ENCODE measurements at places on chromosomes 7 and 10.

GRCh38 chr10:132551093-132551807, 13.7 kb downstream of the INPP5A start:
- peak; percentile 40 for DNase-seq

- no peak for DNase-seq
These were observed 489.2 kb downstream of the MDFIC start for GRCh38 chr7:115410972-115411686.

DNA sequence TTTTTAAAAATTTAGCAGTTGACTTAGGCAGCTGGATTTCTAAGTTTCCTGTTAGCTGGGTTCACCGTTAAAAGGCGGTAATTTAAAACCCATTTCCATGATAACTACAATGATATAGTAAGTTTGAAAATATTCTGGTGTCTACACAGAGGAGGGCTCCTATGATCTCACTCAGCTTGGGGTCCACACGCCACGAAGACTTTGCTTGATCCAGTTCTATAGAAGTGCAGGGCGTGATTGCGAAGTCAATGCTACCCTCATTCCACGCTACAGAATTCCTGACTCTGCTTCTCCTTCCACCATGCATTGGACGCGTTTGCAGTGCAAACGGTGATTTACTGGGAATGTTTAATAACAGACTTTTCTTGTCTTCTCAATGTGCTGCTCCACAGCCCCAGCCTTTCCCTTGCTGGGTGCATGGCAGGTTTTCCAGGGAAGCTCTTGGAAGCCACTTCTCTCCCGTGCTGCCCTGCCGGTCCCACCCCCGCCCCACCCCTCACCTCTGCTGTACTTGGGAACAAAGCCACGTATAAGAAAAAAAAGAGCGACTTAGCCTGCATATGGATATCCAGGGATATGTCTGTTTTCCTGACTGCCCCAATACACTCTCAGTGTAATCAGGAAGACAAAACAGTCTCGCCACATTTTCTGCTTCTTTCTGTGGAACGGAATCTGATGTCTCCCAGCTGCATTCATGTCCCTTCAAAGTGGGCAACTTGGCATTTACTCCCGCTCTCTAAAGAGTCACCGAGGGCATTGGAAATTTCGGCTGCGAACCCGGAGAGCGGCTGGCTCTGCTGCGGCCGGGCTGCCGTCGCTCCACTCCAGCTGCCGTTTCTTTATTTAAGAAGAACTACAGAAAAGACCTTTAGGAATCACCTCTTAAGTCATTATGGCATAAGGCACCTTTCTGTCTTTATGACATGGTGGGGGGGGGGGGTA, 434.4 kb upstream of the MGMT start:
- DNase-seq: peak; percentile 60

DNA sequence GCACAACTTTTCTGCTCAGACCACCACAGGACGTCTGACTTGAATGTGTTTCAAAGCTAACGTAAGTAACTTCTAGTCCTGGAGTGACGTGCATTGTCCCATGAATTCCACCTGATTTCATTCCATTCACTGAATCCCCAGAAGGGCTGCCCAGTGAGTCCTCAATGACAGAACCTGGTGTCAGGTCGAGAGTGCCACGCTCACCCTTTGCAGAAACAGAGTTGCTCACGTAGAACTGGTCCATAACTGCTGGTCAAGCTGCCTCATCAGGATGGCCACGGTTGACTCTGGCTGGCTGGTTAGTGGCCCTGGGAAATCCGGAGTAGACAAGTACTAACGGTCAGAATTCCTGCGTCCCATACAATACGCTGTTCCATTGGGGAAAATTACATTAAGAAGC, 50.6 kb upstream of the UBE3C start:
- no peak for DNase-seq

GRCh38 chr10:116849248-116850057, at the start of gene ENO4:
TSS of gene ENO4 (plus strand) at chr10:116849499. CDS start at chr10:116849567, 68 bp downstream.
- DNase-seq: peak; percentile 93

DNA sequence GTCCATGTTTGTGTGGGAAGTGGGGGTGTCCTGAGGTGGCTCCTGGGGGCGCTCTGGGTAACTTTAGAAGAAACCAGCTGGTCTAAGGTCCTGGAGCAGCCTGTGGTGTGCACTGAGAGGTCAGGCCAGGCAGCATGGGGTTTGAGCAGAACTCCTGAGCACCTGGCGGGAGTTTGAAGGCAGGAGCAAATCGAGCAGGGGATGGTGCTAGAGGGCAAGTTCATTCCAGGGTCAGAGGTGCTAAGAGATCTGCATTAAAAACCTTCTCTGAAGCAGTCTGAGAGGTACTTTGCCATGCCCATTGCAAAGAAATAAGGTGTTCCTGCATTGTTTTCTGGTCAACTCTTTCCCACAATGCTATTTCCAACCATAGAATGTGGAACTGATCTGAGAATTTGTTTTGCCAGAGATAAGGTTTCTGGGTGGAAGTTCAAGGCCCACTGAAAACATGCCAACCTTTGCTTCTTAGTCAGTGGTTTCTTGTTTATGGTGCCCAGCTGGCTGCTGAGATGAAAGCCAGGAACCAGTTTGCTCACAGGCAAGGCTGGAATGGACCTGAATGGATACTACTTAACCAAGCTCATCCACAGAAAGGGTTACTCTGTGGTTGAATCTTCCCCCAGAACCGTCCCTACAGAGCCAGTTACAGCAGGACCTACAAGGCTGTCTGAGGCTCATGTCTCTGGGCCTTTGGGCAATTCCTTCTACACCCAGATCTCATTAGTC, 136.3 kb upstream of the TMEM72 start:
- DNase-seq: no peak

GRCh38 chr10:26486304-26486703, 48.2 kb downstream of the APBB1IP start:
- DNase-seq: no peak

DNA sequence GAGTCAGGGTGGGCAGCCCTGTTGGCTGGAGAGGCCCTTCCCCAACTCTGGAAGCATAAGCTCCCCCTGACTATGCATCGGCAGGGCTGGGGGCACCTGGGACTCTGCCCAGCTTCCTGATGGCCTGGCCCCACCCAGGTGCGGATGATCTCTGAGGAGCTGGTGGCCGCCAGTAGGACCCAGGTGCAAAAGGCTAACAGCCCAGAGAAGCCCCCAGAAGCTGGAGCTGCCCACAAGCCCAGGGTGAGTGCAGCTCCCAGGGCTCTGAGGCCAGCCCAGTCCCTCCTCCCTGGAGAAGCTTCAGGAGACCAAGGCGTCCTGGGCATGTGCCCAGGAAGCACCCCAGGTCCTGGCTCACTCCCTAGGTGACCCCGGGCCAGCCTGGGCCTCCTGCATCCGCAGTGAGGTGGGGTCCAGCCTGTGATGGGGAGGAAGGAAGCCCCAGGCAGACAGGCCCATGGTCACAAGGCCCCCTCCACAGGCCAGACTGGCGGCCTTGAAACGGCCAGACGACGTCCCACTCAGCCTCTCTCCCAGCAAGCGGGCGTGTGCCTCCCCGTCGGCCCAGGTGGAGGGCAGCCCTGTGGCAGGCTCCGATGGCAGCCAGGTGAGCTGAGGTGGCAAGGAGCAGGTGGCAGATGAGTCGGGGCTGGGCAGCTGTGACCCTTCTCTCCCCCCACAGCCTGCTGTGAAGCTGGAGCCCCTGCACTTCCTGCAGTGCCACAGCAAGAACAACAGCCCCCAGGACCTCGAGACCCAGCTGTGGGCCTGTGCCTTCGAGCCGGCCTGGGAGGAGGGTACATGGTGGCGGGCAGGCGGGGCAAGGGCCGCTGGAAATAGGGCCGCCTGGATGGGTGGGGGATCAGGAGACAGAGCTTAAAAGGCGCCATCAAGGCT, 3.0 kb downstream of the LRWD1 start:
- no peak for DNase-seq

- no peak for DNase-seq
These were observed 10.2 kb downstream of the EMX2 start for GRCh38 chr10:117552701-117553141.

GRCh38 chr10:789831-790701, 100.6 kb upstream of the DIP2C start:
- DNase-seq: no peak

DNA sequence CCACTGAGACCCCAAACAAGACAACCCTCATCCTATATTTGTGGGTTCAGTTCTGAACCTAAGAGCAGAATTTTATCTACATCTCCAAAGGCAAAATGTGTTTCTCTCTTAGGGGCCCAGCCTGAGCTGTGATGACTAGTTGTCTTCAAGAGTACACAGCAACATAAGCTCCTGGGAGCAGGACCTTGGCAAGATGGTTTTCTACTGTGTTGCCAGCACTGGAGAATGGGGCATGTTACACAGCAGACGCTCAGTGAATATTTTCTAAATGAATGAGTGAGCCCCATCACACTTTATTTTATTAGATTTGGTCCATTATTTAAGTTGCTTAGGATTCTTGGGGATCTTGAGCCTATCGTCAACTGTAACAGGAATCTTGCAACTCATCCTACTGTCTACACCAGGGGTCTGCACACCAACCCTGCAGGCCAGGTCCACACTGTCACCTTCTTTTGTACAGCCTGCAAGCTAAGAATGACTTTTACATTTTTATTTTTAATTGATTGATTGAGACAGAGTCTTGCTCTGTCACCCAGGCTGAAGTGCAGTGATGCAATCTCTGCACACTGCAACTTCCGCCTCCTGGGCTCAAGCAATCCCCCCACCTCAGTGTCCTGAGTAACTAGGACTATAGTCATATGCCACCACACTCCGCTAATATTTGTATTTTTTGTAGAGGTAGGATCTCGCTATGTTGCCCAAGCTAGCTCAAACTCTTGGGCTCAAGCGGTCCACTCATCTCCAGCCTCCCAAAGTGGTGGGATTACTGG, 347.1 kb downstream of the FGFR2 start:
- DNase-seq: no peak

GRCh38 chr10:119575506-119575905, 21.3 kb downstream of the TIAL1 start:
- no peak for DNase-seq

- DNase-seq: no peak
These were observed 11.4 kb upstream of the KCP start for GRCh38 chr7:128921866-128922440.

DNA sequence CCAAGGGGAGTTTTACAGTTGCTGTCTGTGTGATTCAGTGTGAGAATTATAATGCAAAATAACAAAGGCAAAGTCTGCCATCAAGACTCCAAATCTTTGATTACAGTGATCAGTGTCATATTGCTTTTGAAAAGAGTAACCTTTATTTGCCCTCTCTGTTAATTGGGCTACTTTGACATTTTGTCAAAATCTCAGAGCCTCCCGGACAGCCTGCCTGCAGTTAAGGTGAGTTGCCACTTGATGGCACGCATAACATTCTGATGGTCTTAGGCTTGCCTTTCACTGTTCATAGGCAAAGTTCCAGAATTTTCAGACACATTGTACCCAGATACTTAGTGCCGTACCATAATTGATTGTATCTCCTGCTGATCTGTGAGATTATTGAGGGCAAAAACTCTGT, 253.5 kb downstream of the ABCA13 start:
- DNase-seq: no peak

GRCh38 chr7:66267249-66267648, 62.1 kb downstream of the TPST1 start:
- DNase-seq: no peak

DNA sequence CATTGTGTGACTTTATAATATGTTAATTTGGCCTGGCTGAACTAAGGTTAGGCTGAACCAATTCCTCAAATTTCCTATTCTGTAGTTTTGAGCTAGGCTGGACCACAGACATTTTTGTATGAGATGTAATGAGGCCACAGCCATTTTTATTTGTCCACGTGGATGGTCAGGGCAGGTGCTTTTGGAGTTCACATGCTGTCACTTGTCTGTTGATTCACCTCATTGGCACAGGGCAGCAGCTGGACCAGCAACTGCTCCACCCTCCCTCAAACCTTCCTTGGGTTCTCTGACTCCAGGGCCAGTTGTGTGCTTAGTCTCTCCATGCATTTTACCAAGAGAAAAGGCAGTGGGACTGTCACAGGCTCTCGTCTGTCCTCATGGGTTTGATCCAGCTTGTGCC, 76.1 kb upstream of the NPS start:
- no peak for DNase-seq

GRCh38 chr7:95476072-95476847, 9.5 kb upstream of the ASB4 start:
- DNase-seq: no peak

DNA sequence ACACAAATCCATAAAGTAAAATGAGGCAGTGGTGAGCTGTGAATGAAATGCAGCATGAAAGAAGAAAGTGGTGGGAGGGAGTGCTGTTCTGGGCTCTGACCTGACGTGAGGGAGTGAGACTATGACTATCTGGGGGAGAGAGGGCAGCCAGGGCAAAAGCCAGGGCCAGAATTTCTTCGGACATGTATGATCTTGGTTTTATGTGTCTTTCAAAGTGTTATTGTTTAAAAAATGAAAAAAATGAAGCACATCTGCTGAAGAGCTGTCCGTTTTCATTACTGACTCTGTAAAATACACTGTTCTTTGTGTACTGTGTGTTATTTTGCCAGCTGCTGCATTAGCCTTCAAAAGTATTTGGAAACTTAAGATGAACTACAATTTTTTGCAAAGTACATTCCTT, 70.2 kb upstream of the KLF14 start:
- DNase-seq: no peak

DNA sequence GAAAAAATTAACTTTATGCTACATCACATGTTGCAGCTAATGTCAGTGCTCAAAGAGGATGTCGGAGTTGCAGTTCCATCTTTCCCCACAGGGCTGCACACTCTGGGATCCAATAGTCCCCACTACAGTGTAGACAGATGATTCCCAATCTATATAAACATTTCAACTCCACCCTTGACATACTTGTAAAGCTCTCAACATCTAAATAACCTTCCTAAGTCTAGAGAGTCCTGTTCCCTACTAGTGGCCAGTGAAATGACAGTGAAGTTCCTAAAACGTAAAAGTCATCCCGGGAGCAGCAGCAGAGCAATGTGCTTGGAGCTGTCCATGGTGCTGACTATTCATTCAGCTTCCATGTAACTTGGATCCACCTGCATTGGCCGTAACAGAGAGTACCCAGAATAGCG, 145.1 kb downstream of the GRM8 start:
- DNase-seq: peak; percentile 54

GRCh38 chr7:3065724-3066143, 22.1 kb upstream of the CARD11 start:
- DNase-seq: no peak

DNA sequence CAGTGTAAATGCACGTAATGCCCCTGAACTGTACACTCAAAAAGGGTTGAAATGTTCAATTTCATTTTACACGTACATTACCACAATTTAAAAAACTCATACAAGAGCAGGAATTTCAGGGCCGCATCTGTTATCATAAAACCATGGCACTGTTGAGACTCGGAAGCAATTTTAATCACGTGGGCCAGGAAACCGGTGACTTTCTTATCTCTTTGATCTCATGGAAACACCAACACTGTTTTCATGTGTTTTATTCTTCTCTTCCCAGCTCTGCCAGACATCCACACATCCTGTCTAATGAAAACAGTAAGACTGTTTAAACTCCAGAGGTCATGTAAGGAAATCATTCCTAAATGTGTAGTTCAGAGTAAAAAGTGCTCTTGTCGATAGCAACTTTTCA, 35.9 kb downstream of the PTPRE start:
- DNase-seq: no peak

GRCh38 chr7:12788171-12788570, 100.7 kb downstream of the ARL4A start:
- no peak for DNase-seq

All from right forelimb (tissue), 1 donor.